ENCODE measurements at places on chromosomes 1 and 21. TPM values are rescaled to one million over a fixed set of nuclear protein-coding genes. Genes with fewer than 3 reads are reported as not detected.

Gene RASSF5
- 138 TPM for polyA plus RNA-seq

GRCh38 chr1:61626816-61627215, 98.1 kb downstream of the TM2D1 start:
- DNase-seq = no peak
- H3K4me1 ChIP-seq = no peaks in the 10 kb centered on the region
- no peak overlapping the region for H3K27ac ChIP-seq
- no peak overlapping the region for H3K4me3 ChIP-seq

- no peaks in the 10 kb centered on the region for H3K27me3 ChIP-seq
- H3K36me3 ChIP-seq = no peaks in the 10 kb centered on the region
- H3K4me1 ChIP-seq = peaks cover 68% of the 10 kb centered on the region
- DNase-seq = peak; percentile 2
- peak overlapping the region; percentile 86 for H3K27ac ChIP-seq
- peak overlapping the region; percentile 98 for H3K4me3 ChIP-seq
Measured at GRCh38 chr1:197199923-197200271, 53.4 kb upstream of the ASPM start.

Gene B3GALT2
- polyA plus RNA-seq = not detected

DNA sequence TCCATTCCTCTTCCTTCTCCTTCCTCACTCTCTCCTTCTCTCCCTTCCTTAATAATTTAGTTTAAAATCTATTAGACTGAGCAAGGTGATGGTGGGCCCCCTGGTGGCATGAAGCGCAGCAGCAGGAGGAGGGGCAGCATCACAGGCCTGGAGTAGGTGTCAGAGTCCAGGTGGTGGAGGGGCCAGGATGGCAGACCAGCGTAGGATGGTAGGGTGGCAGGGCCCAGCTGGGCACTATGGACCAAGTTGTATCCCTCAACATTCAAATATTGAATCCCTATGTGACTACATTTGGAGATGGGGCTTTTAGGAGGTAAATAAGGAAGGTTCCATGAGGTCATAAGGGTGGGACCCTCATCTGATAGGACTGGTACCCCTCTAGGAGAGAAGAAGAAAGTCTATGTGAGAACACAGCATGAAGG, 61.0 kb downstream of the WDR4 start:
- no peaks in the 10 kb centered on the region for H3K27me3 ChIP-seq
- peaks cover 4% of the 10 kb centered on the region for H3K4me1 ChIP-seq
- no peaks in the 10 kb centered on the region for H3K36me3 ChIP-seq
- H3K27ac ChIP-seq = no peak overlapping the region

DNA sequence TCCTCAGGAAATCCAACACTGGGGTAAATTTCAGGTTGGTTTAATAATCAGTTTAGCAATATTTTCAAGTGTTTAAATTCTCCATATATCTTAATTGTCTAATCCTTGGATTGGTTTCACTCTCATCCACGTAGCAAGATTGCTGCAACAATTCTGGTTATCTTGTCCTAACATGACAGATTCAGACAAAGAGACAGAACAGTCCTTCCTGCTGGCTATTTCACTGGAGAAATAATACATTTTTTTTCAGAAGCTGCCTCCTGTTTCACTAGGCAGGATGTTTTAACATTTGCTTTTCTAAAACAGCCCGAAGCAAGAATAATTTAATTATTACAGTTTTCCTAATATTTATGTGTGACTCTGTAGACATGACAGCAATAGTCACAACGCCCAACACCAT, 2011.2 kb downstream of the NCAM2 start:
- no peak overlapping the region for H3K27ac ChIP-seq
- no peak overlapping the region for H3K4me3 ChIP-seq
- H3K4me1 ChIP-seq = no peaks in the 10 kb centered on the region

DNA sequence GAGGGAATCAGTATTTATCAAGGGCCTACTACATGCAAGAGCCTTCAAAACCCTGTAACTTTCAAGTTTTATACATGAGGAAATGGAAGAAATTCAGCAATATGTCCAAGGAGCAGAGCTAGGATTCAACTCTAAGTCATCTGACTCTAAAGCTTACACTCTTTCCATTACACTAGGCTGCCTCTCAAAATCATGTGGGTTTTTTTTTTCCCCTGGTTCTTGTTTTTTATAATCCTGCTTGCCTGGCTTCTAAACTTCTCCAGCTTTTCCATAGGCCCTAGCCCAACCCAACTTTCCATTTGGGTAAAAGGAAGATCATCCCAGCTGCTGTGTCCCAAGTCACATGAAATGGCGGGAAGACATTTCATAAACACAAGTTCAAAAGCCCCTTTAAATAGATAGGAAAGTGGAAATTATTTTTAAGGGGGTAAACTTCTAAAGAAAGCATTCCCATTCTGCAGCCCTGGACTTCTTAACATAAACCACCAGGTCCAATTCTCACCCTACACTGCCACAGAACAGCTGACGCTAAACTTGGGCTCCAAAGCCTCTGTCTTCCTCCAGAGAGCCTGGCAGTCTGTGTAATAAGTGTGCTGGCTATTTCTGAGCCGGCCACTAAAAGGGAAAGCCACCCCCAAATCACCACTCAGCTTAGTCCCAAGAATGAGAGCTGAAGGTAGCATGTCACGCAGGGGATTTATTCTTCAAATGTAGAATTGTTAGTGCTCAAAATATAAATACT, 46.9 kb downstream of the ITPKB start:
- no peak overlapping the region for H3K4me3 ChIP-seq
- H3K36me3 ChIP-seq = peaks cover 7% of the 10 kb centered on the region
- H3K4me1 ChIP-seq = peaks cover 73% of the 10 kb centered on the region
- H3K27ac ChIP-seq = peak overlapping the region; percentile 97
- no peak for DNase-seq

- H3K4me1 ChIP-seq = peaks cover 72% of the 10 kb centered on the region
- no peak for DNase-seq
- H3K27ac ChIP-seq = no peak overlapping the region
- H3K36me3 ChIP-seq = peaks cover 13% of the 10 kb centered on the region
- H3K4me3 ChIP-seq = no peak overlapping the region
Measured at GRCh38 chr1:181095763-181096184, 7.3 kb downstream of the IER5 start.

GRCh38 chr1:106681939-106682522, 374.4 kb upstream of the PRMT6 start:
- H3K27me3 ChIP-seq = no peaks in the 10 kb centered on the region
- no peak overlapping the region for H3K27ac ChIP-seq
- no peaks in the 10 kb centered on the region for H3K36me3 ChIP-seq
- H3K4me3 ChIP-seq = no peak overlapping the region

GRCh38 chr1:28157894-28158293, 18.6 kb downstream of the PTAFR start:
- H3K27me3 ChIP-seq = no peaks in the 10 kb centered on the region
- H3K36me3 ChIP-seq = peaks cover 6% of the 10 kb centered on the region
- DNase-seq = no peak

DNA sequence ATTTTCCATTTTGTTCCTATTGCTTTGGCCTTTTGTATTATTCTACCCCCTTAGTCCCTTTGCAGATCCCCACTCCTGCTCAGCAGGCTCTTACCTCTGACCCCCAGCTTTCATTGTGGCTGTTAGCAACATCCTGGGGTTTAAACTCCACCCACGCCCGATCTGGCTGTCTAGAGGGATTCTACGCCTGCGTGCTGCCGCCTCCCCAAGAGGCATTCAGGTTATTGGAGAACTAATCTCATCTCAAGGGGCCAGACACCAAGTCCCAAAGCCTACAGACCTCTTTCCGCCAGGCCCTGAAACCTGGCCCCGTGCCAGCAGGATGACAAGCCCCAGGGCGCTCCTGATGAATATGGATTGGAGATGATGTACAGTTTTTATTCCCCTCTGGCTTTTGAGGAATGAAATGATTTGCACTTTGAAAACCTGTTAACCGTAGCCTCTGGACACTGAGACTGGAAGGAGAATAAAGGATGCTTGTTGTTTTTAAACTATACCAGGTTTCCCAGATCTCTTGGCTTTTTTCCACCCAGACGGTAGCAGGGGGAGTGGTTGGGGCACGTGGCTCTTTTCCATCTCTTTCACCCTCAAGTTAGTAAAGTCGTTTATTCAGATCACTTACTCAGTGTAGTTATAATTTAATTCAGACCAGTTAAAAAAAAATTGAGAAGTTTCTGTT, 14.5 kb upstream of the IKBKE start:
- no peak overlapping the region for H3K4me3 ChIP-seq
- H3K4me1 ChIP-seq = no peaks in the 10 kb centered on the region
- no peak for DNase-seq
- H3K27ac ChIP-seq = no peak overlapping the region

DNA sequence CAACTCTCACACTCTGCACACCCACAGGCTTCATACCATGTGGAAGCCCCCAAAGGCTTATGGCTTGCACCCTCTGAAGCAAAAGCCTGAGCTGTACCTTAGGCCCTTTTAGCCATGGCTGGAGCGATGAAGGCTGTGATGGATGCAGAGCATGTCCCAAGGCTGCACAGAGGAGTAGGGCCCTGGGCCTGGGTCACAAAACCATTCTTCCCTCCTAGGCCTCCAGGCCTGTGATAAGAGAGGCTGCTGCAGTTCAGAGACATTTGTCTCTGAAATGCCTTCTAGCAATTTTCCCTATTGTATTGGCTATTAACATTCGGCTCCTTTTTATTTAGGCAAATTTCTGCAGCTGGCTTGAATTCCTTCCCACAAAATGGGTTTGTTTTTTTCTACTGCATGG, 1707.7 kb downstream of the MRPL39 start:
- H3K4me3 ChIP-seq = no peak overlapping the region
- DNase-seq = no peak
- no peaks in the 10 kb centered on the region for H3K27me3 ChIP-seq
- H3K27ac ChIP-seq = no peak overlapping the region

Gene LCK
- polyA plus RNA-seq = 62.8 TPM

GRCh38 chr1:77347646-77348045, 65.8 kb downstream of the AK5 start:
- H3K4me3 ChIP-seq = no peak overlapping the region
- no peak for DNase-seq
- no peak overlapping the region for H3K27ac ChIP-seq

DNA sequence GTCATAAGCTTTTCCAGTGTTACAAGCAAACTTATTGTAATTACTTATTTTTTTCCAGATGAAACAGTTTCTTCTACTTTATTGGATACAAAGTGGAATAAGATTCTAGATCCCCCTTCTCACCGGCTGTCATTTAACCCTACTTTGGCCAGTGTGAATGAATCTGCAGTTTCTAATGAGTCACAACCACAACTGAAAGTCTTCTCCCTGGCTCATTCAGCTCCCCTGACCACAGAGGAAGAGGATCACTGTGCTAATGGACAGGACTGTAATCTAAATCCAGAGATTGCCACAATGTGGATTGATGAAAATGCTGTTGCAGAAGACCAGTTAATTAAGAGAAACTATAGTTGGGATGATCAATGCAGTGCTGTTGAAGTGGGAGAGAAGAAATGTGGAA, 95.5 kb downstream of the ZFYVE9 start:
- peaks cover 4% of the 10 kb centered on the region for H3K4me1 ChIP-seq
- H3K27me3 ChIP-seq = peaks cover 71% of the 10 kb centered on the region
- no peak overlapping the region for H3K27ac ChIP-seq
- no peak overlapping the region for H3K4me3 ChIP-seq
- DNase-seq = no peak

GRCh38 chr1:44408632-44409602, 3.9 kb downstream of the RNF220 start:
- no peak overlapping the region for H3K27ac ChIP-seq
- no peaks in the 10 kb centered on the region for H3K36me3 ChIP-seq
- peak overlapping the region; percentile 79 for H3K4me3 ChIP-seq
- no peak for DNase-seq
- peaks cover 44% of the 10 kb centered on the region for H3K4me1 ChIP-seq
- peaks cover 35% of the 10 kb centered on the region for H3K27me3 ChIP-seq

Gene UBXN10
- 0.16 TPM for polyA plus RNA-seq

Gene WDR64
- polyA plus RNA-seq = not detected

DNA sequence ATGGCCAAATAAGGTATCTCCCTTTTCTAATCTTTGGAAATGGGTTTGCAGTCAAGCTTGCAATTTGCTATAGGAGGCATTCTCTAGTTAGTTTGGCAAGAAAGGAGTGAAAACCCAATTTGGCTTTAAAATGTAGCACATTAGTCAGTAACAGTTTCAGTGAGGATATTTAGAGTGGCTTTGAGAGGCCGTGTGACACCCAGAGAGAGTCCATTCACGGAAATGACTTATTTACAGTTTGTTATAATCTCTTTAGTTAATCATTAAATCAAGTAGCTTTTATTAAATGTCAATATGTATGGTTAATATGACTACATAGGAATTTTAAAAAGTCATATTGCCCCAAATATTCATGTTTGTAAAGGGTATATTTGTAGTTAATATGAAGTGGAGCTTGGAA, 9.6 kb downstream of the ZBTB18 start:
- H3K4me1 ChIP-seq = no peaks in the 10 kb centered on the region
- H3K4me3 ChIP-seq = no peak overlapping the region
- H3K27me3 ChIP-seq = no peaks in the 10 kb centered on the region
- DNase-seq = no peak

GRCh38 chr1:55645270-55645669, 430.1 kb upstream of the USP24 start:
- H3K4me3 ChIP-seq = no peak overlapping the region
- no peak overlapping the region for H3K27ac ChIP-seq
- no peak for DNase-seq
- H3K4me1 ChIP-seq = peaks cover 10% of the 10 kb centered on the region
- peaks cover 4% of the 10 kb centered on the region for H3K27me3 ChIP-seq

DNA sequence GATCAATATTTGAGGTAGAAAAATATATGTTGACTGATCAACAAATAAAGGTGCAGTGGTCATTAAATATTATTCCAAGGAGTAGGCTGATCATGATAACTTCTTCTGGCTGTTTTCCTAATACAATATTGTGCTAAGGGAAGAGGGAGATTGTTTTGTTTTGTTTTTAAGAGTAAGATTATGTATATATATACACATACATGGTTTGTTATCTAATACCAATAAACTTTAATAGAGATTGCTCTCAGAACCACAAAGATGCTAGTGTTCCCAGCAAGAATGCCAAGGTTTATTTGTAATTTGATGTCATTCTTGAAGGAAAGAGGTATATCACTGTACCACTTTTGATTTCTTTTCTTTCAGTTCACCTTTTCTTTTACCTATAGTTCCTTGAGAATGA, 10.1 kb downstream of the CLCA2 start:
- DNase-seq = no peak
- H3K27ac ChIP-seq = no peak overlapping the region
- H3K4me3 ChIP-seq = no peak overlapping the region
- no peaks in the 10 kb centered on the region for H3K4me1 ChIP-seq
- H3K36me3 ChIP-seq = no peaks in the 10 kb centered on the region

- H3K36me3 ChIP-seq = no peaks in the 10 kb centered on the region
- no peak overlapping the region for H3K27ac ChIP-seq
- no peak overlapping the region for H3K4me3 ChIP-seq
- DNase-seq = no peak
- H3K27me3 ChIP-seq = no peaks in the 10 kb centered on the region
Measured at GRCh38 chr1:63547621-63548294, 24.4 kb downstream of the EFCAB7 start.

DNA sequence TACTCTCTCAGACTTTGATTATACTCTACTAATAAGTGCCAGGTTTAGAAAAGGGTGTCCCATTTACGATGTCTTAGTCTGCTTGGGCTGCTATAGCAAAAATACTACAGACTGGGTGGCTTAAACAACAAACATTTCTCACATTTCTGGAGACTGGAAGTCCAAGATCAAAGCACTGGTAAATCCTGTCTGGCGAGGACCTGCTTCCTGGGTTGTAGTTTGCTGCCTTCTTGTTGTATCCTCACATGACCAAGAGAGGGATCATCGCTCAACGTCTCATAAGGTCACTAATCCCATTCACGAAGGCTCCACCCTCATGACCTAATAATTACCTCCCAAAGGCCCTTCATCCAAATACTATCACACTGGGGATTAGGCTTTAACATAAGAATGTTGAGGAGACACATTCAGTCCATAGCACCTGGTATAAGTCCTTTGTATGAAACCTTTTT, 12.0 kb downstream of the PRDX6 start:
- H3K27me3 ChIP-seq = no peaks in the 10 kb centered on the region
- H3K4me3 ChIP-seq = no peak overlapping the region
- peak overlapping the region; percentile 12 for H3K27ac ChIP-seq
- H3K4me1 ChIP-seq = no peaks in the 10 kb centered on the region
